ENCODE measurements at places on chromosomes 2 and 18.

GRCh38 chr2:117794668-117795067, 19.8 kb upstream of the DDX18 start:
- no peak overlapping the region for H3K27ac ChIP-seq
- H3K27me3 ChIP-seq, result peaks cover 14% of the 10 kb centered on the region
- DNase-seq, result no peak
- no peak overlapping the region for H3K4me3 ChIP-seq

GRCh38 chr2:240232961-240233884, 92.8 kb upstream of the OTOS start:
- peak; percentile 82 for DNase-seq
- no peak overlapping the region for H3K27ac ChIP-seq
- H3K4me3 ChIP-seq, result no peak overlapping the region
- H3K4me1 ChIP-seq, result peaks cover 2% of the 10 kb centered on the region
- H3K36me3 ChIP-seq, result peaks cover 1% of the 10 kb centered on the region
- peaks cover 7% of the 10 kb centered on the region for H3K27me3 ChIP-seq

- H3K27me3 ChIP-seq, result no peaks in the 10 kb centered on the region
- no peak overlapping the region for H3K4me3 ChIP-seq
- peaks cover 61% of the 10 kb centered on the region for H3K36me3 ChIP-seq
- H3K4me1 ChIP-seq, result peaks cover 58% of the 10 kb centered on the region
- H3K27ac ChIP-seq, result no peak overlapping the region
- no peak for DNase-seq
These were observed 54.7 kb downstream of the INO80D start for GRCh38 chr2:206031162-206031784.

GRCh38 chr2:40592218-40592617, 140.3 kb upstream of the SLC8A1 start:
- no peaks in the 10 kb centered on the region for H3K27me3 ChIP-seq
- H3K4me1 ChIP-seq, result no peaks in the 10 kb centered on the region
- no peak overlapping the region for H3K27ac ChIP-seq

DNA sequence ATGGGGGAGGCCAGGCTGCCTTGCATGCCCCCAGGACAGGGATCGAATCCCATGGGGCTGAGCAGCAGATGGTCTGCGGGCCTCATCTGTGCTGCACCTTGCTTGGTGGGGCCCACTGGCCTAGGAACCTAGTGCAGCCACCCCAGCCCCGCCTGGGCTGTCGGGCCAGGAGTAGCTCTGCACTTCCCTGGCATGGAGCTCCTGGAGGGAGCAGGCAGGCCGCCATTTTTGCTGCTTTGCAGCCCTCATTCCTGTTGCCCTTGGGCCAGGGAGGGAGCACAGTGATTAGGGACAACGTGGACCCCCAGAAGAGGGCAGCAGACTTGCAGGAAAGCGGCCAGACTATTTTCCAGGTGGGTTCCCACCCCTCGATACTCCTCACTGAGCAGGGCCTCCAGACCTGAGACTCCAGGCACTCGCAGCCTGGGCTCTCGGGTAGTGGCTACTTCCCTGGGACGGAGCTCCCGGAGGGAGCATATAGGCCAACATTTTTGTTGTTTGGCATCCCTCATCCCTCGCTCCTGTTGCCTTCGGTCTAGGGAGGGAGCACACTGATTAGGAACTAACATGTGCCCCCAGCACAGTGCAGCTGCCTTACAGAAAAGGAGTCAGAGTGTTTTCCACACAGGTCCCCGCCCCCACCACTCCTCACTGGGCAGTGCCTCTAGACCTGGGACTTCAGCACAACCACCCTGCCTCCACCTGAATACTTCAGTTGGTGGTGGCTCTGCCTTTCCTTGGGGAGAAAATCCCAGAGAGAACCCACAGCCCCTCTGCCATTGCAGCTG, 99.5 kb downstream of the MAIP1 start:
- H3K27ac ChIP-seq, result no peak overlapping the region
- no peak overlapping the region for H3K4me3 ChIP-seq
- H3K4me1 ChIP-seq, result no peaks in the 10 kb centered on the region

GRCh38 chr18:32093102-32093511, 1.4 kb downstream of the RNF138 start:
- peaks cover 45% of the 10 kb centered on the region for H3K4me1 ChIP-seq
- H3K27ac ChIP-seq, result peak overlapping the region; percentile 94
- H3K36me3 ChIP-seq, result peaks cover 34% of the 10 kb centered on the region
- no peaks in the 10 kb centered on the region for H3K27me3 ChIP-seq

DNA sequence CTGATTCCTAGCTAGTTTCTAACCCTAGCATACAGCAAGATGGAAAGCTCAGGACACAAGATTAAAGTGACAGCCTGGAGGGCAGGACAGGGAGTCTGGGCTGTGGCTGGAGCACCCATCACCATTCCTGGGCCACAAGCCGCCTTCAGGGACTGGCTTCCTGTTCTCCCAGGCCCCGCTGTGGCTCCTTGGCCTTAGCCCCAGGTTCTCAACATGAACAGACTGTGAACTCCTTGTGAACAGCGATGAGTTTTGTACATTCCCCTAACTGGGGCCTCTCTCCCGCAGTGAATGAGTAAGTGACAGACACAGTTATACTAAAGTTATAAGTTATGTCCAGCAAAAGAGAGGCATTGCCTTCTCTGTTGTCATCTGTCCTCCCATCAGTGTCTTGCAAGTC, 35.9 kb upstream of the SLC14A1 start:
- H3K27me3 ChIP-seq, result peaks cover 2% of the 10 kb centered on the region
- peak; percentile 52 for DNase-seq

GRCh38 chr18:23588836-23589560, 2.7 kb upstream of the NPC1 start:
- no peak overlapping the region for H3K4me3 ChIP-seq
- peaks cover 17% of the 10 kb centered on the region for H3K4me1 ChIP-seq
- H3K36me3 ChIP-seq, result no peaks in the 10 kb centered on the region
- no peak for DNase-seq
- no peaks in the 10 kb centered on the region for H3K27me3 ChIP-seq
- no peak overlapping the region for H3K27ac ChIP-seq

DNA sequence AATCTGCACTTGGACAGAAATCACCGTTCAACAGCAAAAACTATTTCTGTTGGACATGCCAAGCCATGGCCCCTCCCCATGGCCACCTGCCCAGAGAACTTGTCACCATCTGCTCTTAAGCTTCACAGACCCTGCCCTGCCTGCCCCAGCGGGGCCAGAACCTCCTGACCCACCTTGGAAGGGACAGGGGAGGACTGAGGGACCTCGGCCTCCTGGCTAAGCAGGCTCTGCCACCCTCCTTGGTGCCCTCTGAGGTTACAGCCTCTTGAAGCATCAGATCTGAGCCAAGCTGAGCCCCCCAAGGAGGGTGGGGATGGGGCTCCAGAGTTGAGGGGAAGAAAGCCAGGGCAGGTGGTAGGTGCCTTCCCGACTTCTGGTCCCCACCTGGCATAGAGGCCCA, 6.5 kb downstream of the TEX261 start:
- H3K36me3 ChIP-seq, result peaks cover 24% of the 10 kb centered on the region
- no peak overlapping the region for H3K4me3 ChIP-seq
- H3K4me1 ChIP-seq, result peaks cover 30% of the 10 kb centered on the region
- no peak for DNase-seq
- H3K27ac ChIP-seq, result no peak overlapping the region

DNA sequence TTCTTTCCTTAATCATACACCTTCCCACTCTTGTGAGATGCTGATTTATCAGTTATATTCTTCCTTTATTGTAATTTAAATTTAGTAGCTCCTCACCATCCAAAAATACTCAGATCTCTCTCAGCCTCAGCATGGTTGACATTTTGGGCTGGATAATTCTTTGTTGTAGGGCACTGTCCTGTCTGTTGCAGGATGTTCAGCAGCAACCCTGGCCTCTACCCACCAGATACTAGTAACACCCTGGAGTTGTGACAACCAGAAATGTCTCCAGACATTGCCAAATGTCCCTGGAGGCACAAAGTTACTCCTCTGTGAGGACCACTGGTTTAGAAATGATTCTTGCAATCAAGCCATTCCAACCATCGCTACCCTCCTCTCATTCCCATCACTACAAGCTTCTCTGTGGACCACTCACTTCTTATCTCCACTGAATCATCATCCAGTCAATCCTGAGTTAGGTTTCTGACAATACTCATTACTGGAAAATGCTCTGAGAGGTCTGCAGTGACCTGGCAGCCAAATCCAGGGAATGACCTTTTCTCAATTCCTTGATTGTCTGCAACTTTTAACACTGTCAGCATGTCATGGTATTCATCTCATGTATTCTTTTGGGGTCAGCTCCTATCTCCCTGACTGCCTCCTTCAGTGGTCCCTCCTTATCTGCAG, 43.3 kb downstream of the OSBPL6 start:
- no peaks in the 10 kb centered on the region for H3K36me3 ChIP-seq
- H3K4me1 ChIP-seq, result no peaks in the 10 kb centered on the region
- peaks cover 4% of the 10 kb centered on the region for H3K27me3 ChIP-seq
- no peak for DNase-seq
- H3K4me3 ChIP-seq, result no peak overlapping the region

DNA sequence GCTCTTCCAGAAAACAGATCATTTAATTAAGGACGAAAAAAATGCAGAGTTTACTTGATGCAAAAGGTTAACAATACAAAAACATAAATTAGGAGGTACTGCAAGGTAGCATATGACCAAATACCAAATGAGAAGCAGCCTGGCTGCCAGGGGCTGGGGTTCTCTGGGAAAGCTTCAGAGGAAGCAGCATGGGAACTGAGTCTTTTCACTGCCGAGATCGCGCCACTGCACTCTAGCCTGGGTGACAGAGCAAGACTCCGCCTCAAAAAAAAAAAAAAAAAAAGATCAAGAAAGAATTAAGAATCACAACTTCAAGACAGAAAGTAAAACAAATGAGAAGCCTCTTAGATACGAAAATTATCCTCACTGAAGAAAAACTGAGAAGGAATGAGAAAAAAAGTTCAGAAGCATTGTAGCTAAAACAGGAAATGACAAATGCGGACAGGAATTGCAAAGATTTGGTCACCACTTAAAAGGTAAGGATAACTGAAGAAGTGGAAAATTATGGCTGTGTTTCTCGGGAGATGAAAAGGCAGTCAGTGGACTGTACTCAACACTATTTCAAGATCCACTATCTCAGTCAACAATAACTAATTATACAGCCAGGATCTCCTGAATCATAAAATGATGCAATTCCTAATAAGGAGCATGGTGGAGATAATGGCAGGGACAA, 4.3 kb downstream of the SEPTIN10 start:
- peak overlapping the region; percentile 41 for H3K4me3 ChIP-seq
- H3K4me1 ChIP-seq, result peaks cover 14% of the 10 kb centered on the region
- H3K36me3 ChIP-seq, result no peaks in the 10 kb centered on the region

DNA sequence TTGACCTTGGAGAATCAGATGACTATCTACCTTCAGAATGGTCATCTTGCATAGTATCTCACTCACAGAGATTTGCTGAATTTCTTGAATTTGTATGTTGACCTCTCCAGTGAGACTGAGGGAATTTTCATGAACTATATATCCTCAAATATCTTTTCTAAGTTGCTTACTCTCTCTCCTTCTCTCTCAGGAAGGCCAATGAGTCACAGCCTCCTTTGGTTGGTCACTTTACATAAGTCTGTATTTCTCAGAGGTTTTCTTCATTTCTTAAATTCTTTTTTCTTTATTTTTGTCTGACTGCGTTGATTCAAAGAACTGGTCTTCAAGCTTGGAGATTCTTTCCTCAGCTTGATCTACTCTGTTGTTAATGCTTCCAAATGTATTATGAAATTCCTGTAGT, 51.7 kb downstream of the VIT start:
- no peaks in the 10 kb centered on the region for H3K36me3 ChIP-seq
- peaks cover 46% of the 10 kb centered on the region for H3K27me3 ChIP-seq
- no peak overlapping the region for H3K4me3 ChIP-seq
- no peaks in the 10 kb centered on the region for H3K4me1 ChIP-seq

GRCh38 chr2:172836827-172837226, 101.2 kb downstream of the RAPGEF4 start:
- H3K27ac ChIP-seq, result no peak overlapping the region
- no peak for DNase-seq
- H3K36me3 ChIP-seq, result no peaks in the 10 kb centered on the region
- H3K4me3 ChIP-seq, result no peak overlapping the region
- H3K4me1 ChIP-seq, result peaks cover 2% of the 10 kb centered on the region
- H3K27me3 ChIP-seq, result peaks cover 11% of the 10 kb centered on the region

GRCh38 chr18:23844991-23845680, 155.9 kb downstream of the LAMA3 start:
- H3K27me3 ChIP-seq, result no peaks in the 10 kb centered on the region
- no peaks in the 10 kb centered on the region for H3K36me3 ChIP-seq
- H3K27ac ChIP-seq, result no peak overlapping the region
- no peaks in the 10 kb centered on the region for H3K4me1 ChIP-seq
- DNase-seq, result no peak

- H3K36me3 ChIP-seq, result no peaks in the 10 kb centered on the region
- DNase-seq, result no peak
- H3K27me3 ChIP-seq, result no peaks in the 10 kb centered on the region
- H3K4me3 ChIP-seq, result no peak overlapping the region
These were observed 22.2 kb upstream of the RAPGEF4 start for GRCh38 chr2:172713365-172713875.

DNA sequence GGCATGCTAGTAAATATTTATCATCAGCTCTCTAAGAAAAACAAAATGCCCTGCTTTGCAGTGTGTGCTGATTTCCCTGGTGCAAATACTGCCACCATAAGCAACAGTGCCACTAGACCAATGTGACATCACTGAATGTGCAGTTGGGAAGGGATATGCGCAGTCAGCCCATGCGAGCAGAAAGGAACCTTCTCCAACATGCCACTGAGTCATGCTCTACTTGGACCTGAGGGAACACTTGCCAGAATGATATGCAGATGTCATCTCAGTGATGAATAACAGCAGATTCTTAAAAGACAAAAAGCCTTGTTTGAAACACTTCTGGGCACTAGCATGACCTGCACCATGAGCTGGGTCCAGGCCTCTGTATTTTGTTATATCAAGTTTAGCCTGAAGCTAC, 55.3 kb upstream of the REL start:
- peaks cover 35% of the 10 kb centered on the region for H3K4me1 ChIP-seq
- H3K36me3 ChIP-seq, result no peaks in the 10 kb centered on the region
- no peak overlapping the region for H3K27ac ChIP-seq
- H3K27me3 ChIP-seq, result no peaks in the 10 kb centered on the region
- H3K4me3 ChIP-seq, result no peak overlapping the region

- H3K27ac ChIP-seq, result no peak overlapping the region
- DNase-seq, result no peak
- no peak overlapping the region for H3K4me3 ChIP-seq
- H3K27me3 ChIP-seq, result peaks cover 5% of the 10 kb centered on the region
These were observed 108.7 kb downstream of the C18orf54 start for GRCh38 chr18:54466248-54467005.

DNA sequence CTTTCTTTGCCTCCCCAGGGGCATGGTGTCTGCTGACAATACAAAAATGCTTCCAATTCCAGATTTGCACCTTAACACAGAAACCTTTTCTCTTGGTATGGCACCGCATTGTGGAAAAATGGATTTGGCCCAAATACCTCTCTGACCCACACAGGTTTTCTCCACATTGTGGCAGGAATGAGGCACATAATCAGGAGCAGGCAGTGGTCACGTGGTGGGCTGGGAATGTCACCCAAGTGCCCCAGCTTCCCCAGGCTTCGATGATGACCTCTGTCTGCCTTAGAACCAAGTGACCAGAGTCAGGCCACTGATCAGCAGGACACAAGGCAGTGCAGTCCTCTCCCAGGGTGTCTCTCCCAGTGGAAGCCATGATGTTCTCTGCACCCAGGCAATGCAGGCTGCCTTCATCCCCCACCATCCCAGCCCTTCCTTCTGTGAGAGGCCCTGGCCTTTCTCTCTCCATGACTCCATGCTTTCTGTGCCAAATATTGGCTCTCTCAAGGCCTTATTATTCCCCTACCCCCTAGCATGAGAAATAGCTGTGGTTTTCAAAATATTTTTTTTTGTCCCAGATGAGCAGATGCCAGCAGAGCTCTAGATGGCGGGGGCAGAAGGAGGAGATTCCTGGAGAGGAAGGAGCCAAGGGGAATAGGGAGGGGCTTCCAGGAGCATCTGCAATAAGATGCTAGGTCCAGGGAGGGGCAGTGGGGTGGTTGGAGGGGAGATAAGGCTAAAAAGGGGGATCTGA, 198.9 kb downstream of the ACKR3 start:
- no peak overlapping the region for H3K27ac ChIP-seq
- no peak for DNase-seq
- no peaks in the 10 kb centered on the region for H3K36me3 ChIP-seq
- peaks cover 2% of the 10 kb centered on the region for H3K27me3 ChIP-seq

All from activated naive CD4-positive, alpha-beta T cell treated with anti-CD3 and anti-CD28 coated beads for 36 hours (primary cell).